ENCODE measurements at places on chromosomes 4 and X.

DNA sequence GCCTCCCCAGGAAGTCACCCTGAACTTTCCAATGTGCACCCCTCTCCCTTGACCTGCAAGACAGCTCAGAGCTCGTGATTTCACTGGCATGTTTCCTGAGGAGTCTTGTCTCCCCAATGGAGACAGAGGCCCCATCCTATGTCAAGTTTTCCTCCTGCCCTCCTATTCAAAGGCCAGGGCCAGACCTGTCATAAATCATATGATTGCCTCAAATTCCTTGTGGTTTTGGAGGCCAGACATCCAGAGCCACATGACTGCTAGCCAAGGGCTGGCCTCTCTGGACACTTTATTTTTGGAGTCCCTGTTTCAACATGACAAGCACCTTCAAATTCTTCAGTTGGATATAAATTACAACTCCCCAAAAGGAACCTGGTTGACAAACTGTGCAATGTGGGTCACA is 76.0 kb upstream of the TFDP3 start:
- DNase-seq, result no peak

DNA sequence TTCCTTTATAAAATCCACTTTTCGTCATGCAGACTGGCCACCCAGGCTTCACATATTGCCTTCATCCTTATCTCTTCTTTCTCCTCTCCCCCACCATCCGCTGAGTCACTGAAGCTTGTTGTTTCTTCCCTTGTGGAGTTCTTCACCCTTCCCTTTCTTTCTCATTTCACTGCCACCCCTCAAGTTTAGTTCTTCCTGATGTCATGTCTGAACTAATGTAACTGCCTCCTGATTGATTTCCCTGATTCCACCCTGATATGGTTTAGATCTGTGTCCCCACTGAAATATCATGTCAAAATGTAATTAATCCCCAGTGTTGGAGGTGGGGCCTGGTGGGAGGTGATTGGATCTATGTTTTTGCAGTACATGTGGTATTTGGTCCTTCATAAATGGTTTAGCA is 151.4 kb downstream of the CPEB2 start:
- DNase-seq, result no peak

DNA sequence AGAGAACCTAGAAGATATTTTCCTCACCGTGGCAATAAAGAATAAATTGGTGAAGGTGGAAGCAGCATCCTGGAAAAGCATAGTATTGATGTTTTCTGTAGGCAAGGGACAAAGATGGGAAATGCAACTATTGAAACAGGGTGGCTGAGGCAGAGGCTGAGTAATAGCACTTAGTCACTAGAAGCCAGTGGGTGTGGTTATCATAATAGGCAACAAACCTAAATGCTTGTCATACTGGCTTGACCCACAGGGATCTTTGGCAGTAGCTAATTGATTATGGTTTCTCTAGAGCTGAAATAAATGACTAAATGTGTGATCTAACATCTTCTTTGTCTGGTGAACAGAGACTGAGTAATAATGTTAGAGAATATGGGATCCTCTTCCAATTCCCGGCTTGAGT is 353.6 kb upstream of the RPS6KA3 start:
- no peak for DNase-seq

GRCh38 chr4:165583341-165583740 is 204.5 kb downstream of the CPE start:
- DNase-seq, result no peak

- no peak for DNase-seq
Observed at GRCh38 chrX:119398587-119398973, 556 bp upstream of the SLC25A43 start.
